ENCODE measurements at places on chromosomes 6 and 20. TPM values are rescaled to one million over a fixed set of nuclear protein-coding genes. Genes with fewer than 3 reads are reported as not detected.
A peak's percentile ranks its signal among the peaks of the same experiment; 100 is the strongest.

DNA sequence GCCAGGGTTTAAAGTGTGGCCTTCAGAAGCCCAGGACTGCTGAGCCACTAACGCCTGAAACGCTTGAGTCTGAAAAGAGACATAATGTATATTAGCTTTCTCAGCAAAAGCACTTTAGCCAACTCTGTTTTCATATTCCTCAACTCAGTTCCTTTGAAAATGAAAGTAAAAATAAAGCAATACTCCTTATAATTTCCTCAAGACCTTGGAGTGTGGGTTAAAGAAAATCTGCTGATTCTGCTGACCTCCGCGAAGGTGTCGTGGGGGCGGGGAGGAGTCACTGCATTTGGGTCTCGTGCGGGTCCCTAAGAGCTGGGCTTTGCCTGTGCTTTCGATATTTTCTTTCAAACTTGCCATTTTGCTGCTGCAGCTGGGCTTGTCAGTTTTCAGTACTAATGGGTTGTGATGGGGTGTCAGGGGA, 142.2 kb upstream of the ARID1B start:
- H3K27me3 ChIP-seq, result no peaks in the 10 kb centered on the region
- peaks cover 18% of the 10 kb centered on the region for H3K4me1 ChIP-seq
- no peaks in the 10 kb centered on the region for H3K36me3 ChIP-seq
- no peak overlapping the region for H3K27ac ChIP-seq

GRCh38 chr20:19885939-19886660, 128.0 kb downstream of the RIN2 start:
- no peaks in the 10 kb centered on the region for H3K4me1 ChIP-seq
- H3K36me3 ChIP-seq, result no peaks in the 10 kb centered on the region
- no peak overlapping the region for H3K27ac ChIP-seq
- no peak for DNase-seq
- no peak overlapping the region for H3K4me3 ChIP-seq
- peaks cover 6% of the 10 kb centered on the region for H3K27me3 ChIP-seq

ZFP57 gene
- total RNA-seq, result 2.7 TPM

SMIM26 gene
- total RNA-seq, result 54.9 TPM

JPH2 gene
- total RNA-seq, result not detected

GRCh38 chr6:109006818-109007217, 87.8 kb downstream of the SESN1 start:
- H3K36me3 ChIP-seq, result peaks cover 6% of the 10 kb centered on the region
- DNase-seq, result no peak
- H3K4me1 ChIP-seq, result peaks cover 35% of the 10 kb centered on the region
- peak overlapping the region; percentile 57 for H3K4me3 ChIP-seq

DNA sequence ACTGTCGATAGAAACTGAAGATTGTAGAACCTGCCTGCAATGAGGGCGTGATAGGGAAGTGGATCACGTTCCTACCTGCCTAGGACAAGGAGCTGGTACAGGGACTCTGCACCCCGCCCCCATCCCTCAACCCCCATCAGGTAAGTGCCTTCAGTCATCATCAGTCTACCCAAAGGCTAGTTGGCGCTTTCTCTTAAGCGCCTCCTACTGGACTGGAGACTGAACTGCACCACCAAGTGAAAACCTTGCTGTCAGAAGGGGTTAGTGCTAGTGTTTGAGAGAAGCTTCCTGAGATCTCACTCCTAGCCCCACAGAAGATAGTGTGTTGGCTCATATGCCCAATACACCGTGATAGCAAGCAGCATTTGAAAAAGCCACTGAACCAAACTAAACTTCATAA, 706.5 kb upstream of the MAN1A1 start:
- no peaks in the 10 kb centered on the region for H3K27me3 ChIP-seq
- no peak for DNase-seq
- no peak overlapping the region for H3K4me3 ChIP-seq
- no peaks in the 10 kb centered on the region for H3K36me3 ChIP-seq

- H3K4me1 ChIP-seq, result no peaks in the 10 kb centered on the region
- H3K27ac ChIP-seq, result no peak overlapping the region
- H3K4me3 ChIP-seq, result no peak overlapping the region
- H3K27me3 ChIP-seq, result no peaks in the 10 kb centered on the region
- DNase-seq, result no peak
- no peaks in the 10 kb centered on the region for H3K36me3 ChIP-seq
Measured at GRCh38 chr20:48571949-48572847, 255.6 kb downstream of the PREX1 start.

APOM gene
- total RNA-seq, result 1.8 TPM

DNA sequence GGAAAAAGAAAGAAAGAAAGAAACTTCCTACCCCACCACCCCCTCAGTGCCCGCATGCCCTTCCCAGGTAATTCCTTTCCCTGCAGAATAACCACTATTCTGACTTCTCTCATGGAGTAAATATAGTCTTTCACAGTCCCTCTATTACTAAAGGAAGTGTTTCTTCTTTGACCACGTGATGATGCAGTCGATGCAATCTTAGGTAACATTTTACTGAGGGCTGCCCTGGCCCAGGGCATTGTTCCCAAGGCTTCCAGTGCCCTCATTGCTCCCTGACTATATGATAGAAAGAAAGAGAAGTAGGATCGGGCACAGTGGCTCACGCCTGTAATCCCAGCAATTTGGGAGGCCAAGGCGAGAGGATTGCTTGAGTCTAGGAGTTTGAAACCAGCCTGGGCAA, 29.1 kb downstream of the ARHGAP40 start:
- H3K4me3 ChIP-seq, result no peak overlapping the region
- H3K27me3 ChIP-seq, result peaks cover 5% of the 10 kb centered on the region
- H3K4me1 ChIP-seq, result peaks cover 5% of the 10 kb centered on the region
- no peak for DNase-seq

LY86 gene
- total RNA-seq, result 1.1 TPM

MAD2L1BP gene
- total RNA-seq, result 39.0 TPM

GRCh38 chr6:129029778-129030177, 146.8 kb downstream of the LAMA2 start:
- H3K36me3 ChIP-seq, result no peaks in the 10 kb centered on the region
- no peak for DNase-seq
- H3K27ac ChIP-seq, result no peak overlapping the region
- H3K4me3 ChIP-seq, result no peak overlapping the region
- H3K27me3 ChIP-seq, result no peaks in the 10 kb centered on the region

POLH gene
- 35.7 TPM for total RNA-seq

DNA sequence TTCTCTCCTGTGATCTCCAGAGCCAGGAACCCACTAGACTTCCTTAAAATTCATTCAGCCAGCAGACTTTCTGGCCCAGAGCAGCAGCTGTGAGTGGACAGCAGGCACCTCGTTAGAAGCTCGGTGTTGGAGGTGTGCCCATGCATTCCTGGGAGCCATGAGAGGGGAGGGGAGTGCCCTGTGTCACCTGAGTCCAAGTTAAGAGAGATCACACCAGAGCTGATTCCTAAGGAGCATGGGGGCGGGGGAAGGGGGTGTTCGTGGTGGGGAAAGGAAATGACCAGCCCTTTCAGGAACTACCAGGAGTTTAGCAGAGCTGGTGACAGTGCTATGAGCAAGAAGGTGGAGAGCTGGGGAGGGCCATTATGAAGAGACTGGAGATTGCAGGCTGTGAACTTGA, 46.9 kb downstream of the GFRA4 start:
- H3K4me1 ChIP-seq, result no peaks in the 10 kb centered on the region
- H3K27ac ChIP-seq, result no peak overlapping the region
- H3K27me3 ChIP-seq, result no peaks in the 10 kb centered on the region
- H3K4me3 ChIP-seq, result no peak overlapping the region

GRCh38 chr6:44697327-44697726, 309.8 kb downstream of the CDC5L start:
- peaks cover 1% of the 10 kb centered on the region for H3K36me3 ChIP-seq
- H3K27ac ChIP-seq, result no peak overlapping the region
- H3K27me3 ChIP-seq, result peaks cover 1% of the 10 kb centered on the region
- H3K4me3 ChIP-seq, result no peak overlapping the region

GRCh38 chr20:59322585-59323454, 22.4 kb downstream of the EDN3 start:
- no peak for DNase-seq
- no peaks in the 10 kb centered on the region for H3K36me3 ChIP-seq
- no peak overlapping the region for H3K4me3 ChIP-seq
- no peak overlapping the region for H3K27ac ChIP-seq
- peaks cover 1% of the 10 kb centered on the region for H3K27me3 ChIP-seq

DNA sequence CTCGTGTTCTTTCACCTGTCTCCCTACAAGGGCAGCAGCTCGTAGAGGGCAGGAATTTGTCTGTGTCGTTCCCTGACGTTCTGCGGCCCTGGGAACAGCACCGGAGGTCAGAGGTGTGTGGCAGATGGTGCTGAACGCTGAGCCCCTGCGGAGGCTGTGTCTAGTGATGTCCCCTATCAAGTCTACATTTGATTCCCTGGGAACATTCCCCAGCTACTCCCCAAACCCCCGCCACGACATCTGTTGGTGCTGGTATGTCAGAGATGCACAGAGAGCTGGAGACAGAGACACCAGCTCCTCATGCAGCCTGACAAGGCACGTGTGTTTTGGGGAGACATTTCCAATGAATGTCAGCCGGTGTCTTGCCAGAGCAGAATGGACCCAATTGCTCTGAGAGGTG, 7.7 kb downstream of the PMEPA1 start:
- H3K27me3 ChIP-seq, result peaks cover 12% of the 10 kb centered on the region
- H3K36me3 ChIP-seq, result no peaks in the 10 kb centered on the region
- peaks cover 19% of the 10 kb centered on the region for H3K4me1 ChIP-seq
- no peak for DNase-seq
- H3K27ac ChIP-seq, result no peak overlapping the region
- no peak overlapping the region for H3K4me3 ChIP-seq

IL17A gene
- not detected for total RNA-seq

GRCh38 chr6:3226481-3227362, 731 bp downstream of the TUBB2B start:
- DNase-seq, result no peak
- H3K27ac ChIP-seq, result no peak overlapping the region
- H3K27me3 ChIP-seq, result peaks cover 72% of the 10 kb centered on the region

GRCh38 chr6:43584892-43585570, 9.0 kb downstream of the POLH start:
- peak overlapping the region; percentile 70 for H3K4me3 ChIP-seq
- peaks cover 56% of the 10 kb centered on the region for H3K36me3 ChIP-seq
- H3K4me1 ChIP-seq, result peaks cover 48% of the 10 kb centered on the region
- DNase-seq, result peak; percentile 47

GRCh38 chr20:41299899-41300298, 17.6 kb downstream of the ZHX3 start:
- DNase-seq, result no peak
- no peaks in the 10 kb centered on the region for H3K36me3 ChIP-seq
- no peak overlapping the region for H3K27ac ChIP-seq
- no peak overlapping the region for H3K4me3 ChIP-seq
- H3K4me1 ChIP-seq, result no peaks in the 10 kb centered on the region

DNA sequence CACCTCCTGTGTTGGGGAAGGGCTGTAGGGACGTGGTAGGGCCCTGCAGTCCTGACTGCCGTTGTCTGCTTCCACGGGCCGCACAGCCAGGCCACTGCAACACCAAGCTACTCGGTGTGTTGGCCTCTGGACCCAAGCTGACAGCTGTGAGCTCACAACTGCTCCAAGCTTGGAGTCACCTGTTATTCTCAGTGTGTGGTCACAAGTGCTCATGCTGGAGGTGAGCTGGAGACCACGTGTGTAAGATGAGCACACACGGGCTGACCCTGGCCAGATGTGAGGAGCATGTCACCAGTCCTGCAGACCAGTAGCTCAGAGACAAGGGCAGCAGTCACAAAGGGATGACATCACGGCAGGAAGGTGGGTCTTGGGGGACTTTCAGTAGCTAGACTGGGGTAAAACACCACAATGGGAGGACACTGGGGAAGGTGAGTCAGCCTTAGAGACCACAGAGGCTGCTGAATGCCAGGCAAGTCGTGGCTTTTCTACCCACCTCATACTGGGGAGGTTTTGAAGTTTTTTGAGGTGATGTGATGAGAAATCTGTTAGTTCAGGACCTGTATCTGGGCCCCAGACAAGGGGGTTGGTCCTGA, 87.3 kb downstream of the FAM120B start:
- H3K27me3 ChIP-seq, result no peaks in the 10 kb centered on the region
- H3K36me3 ChIP-seq, result peaks cover 38% of the 10 kb centered on the region
- H3K4me1 ChIP-seq, result peaks cover 6% of the 10 kb centered on the region
- H3K4me3 ChIP-seq, result no peak overlapping the region
- H3K27ac ChIP-seq, result peak overlapping the region; percentile 29
